Astrocyte (in vitro differentiated cells and primary cell): ENCODE measurements at places on chromosomes 6 and 20. TPM values are rescaled to one million over a fixed set of nuclear protein-coding genes. Genes with fewer than 3 reads are reported as not detected.

The BPIFB4 gene
- total RNA-seq, result not detected in 2 replicates

The VWA7 gene
- total RNA-seq, result 0.54 and 0.94 TPM in 2 replicates

DNA sequence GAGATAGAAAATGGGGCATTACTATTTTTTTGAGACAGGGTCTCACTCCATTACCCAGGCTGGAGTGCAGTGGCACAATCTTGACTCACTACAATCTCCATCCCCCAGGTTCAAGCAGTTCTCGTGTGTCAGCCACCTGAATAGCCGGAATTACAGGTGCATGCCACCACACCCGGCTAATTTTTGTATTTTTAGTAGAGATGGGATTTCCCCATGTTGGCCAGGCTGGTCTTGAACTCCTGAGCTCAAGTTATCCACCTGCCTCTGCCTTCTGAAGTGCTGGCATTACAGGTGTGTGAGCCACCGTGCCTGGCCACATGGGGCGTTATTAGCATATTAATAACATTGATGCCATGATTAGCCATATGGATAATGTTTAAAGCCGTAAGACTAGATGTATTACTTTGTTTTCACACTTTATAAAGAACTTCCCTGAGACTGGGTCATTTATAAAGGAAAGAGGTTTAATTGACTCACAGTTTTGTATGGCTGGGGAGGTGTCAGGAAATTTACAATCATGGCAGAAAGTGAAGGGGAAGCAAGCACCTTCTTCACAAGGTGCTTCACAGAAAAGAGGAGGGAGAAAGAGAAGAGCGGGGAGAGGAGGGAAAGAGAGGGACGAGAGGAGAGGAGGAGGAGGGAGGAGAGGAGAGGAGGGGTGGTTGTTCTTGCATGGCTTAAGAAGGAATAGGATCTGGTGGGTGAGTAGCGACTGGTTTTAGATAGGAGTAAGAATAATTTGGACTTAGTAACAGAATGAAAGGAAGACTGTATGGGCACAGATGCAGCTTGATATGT is 51.9 kb downstream of the MYO6 start:
- DNase-seq, result no peak

DNA sequence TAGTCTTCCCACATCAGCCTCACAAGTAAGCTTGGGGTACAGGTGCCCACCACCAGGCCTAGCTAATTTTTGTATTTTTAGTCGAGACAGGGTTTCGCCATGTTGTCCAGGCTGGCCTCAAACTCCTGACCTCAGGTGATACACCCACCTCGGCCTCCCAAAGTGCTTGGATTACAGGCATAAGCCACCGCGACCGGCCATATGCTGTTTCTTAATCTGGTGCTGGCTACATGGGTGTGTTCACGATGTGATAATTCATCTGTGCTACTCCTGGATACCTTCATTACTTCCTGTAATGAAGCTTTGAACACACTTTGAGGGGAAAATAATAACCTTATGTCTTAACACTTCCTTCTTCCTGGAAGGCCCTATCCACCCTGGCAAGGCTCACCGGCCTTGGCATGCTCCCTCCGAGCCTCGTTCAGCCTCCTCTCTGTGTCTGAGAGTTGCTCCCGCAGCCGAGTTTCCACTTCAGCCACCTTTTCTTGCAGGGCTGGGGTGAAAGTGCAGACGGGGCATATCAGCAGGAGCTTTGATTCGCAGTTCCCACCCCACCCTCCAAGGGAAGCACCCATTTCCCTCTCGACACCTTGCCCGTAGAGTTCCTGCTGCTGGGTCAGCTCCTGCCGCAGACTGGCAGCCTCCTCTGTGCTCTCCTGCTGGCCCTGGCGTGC is 5.6 kb upstream of the PSORS1C2 start:
- DNase-seq, result no peak

- DNase-seq, result peak; percentile 25
Measured at GRCh38 chr20:63858393-63859165, 2.7 kb upstream of the ABHD16B start.

DNA sequence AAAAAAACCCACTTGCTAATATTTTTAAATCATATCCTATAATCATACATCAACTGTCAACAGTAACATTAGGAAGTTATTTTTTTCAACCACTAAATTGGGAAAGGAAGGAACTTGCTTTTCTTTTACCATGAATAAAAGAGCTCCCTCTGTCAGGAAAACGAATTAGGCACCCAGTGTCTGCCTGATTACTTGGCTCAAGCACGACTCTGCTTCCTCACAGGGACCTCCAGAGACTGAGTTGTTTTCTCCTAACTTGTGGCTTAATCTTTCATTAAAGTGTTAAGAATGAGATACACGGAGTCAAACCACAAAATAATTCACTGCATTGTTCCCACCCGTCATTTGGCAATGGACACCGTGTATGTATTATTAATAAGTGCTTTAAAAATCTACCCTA is 1405.1 kb upstream of the EYS start:
- DNase-seq, result no peak

GRCh38 chr20:34364223-34364506 is 1.1 kb downstream of the ITCH start:
- DNase-seq, result no peak

DNA sequence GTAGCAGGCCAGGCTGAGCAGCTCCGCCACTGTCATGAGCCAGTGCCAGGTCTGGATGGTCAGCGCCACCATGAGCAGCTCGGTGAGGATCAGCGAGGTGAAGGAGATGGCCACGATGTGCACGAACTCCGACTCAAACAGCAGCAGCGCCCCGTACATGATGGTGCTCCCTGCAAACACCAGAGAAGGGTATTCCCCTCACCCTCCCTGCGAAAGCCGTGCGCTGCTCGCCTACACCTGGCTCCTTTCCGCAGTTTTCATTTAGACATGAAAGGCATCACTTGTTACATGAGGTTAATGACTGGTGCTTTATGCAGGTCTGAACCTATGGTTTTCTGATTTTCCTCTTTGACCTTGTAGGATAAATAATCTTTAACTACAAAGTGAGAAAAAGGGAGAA is 62.3 kb upstream of the NFATC2 start:
- DNase-seq, result no peak

- peak; percentile 90 for DNase-seq
Measured at GRCh38 chr6:17932330-17932852, 55.0 kb downstream of the KIF13A start.

GRCh38 chr20:46977909-46978588 is 83.4 kb downstream of the EYA2 start:
- no peak for DNase-seq

DNA sequence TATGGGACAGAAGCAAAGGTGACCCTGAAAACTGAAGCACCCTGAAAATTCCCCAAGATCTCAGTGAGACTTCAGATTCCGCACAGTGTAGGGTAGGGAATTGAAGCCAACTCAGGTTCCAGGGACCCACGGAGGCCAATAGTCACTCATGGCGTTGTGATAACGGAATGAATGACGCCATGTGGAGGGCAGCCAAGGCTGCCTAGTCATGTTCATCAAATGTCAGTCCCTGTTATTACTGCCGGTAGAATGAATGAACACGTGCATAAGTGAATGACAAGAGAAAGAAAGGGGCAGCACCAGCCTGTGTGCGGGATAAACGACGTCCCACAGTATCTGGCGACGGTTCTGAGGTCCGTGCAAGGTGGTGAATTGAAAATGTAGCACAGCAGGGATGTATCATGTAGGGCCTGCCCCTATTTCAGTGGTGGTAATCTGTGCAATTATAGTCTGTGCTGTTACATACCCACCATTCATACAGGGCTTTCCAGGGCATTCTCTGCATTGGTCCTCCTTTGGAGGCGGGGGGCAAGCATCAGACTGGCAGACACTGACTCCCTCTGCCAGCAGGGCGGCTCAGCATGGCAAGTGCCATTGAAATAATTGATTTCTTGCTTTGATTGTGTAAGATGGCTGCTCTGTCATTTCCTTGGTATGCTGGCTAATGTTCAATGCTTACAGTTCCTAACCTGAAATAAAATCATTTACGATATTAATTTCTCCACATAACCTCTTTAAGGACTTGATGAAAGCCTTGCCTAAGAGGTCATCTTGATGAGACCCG is 386.9 kb downstream of the CDH4 start:
- DNase-seq, result peak; percentile 30

GRCh38 chr20:15318682-15319081 is 981.3 kb upstream of the FLRT3 start:
- no peak for DNase-seq
